AG04450 (cell line): ENCODE measurements at places on chromosomes 7 and 10.

DNA sequence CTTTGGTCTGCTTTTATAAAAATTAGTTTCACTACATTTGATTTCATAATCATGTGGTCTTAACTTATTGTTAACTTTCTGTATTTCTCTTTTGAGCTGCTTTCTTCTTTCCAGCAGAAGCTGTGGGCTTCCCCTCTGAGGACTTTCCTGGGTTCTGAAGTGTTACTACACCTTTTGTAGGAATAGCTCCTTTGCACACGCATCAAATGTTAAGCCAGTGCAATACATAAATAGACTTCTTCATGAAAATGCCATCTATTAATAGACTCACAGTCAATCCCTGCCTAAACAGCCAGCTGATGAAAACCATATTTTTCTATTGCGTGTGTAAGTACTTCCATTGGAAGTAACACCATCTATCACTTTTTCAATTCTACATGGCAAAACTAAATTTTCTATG is 1.5 kb downstream of the ABCB4 start:
- DNase-seq = no peak

DNA sequence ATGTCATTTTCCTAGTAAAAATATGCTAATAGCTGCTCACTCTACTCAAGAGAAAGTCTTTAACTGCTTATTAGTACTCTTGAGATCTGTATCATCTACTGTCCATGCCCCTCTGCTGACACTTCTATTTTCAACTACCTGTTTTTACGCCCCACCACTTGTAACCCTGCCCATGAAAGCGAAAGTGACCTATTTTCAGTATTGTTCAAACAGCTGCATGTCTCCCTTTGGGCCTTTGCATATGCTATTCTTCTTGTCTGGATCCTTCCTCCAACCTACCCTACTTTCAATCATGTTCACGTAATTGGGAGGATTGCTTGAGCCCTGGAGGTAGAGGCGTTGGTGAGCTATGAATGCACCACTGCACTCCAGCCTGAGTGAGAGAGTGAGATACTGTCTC is 1481.3 kb downstream of the GATA3 start:
- DNase-seq = no peak

- no peak for DNase-seq
Observed at GRCh38 chr7:124246262-124246863, 213.5 kb upstream of the TMEM229A start.

DNA sequence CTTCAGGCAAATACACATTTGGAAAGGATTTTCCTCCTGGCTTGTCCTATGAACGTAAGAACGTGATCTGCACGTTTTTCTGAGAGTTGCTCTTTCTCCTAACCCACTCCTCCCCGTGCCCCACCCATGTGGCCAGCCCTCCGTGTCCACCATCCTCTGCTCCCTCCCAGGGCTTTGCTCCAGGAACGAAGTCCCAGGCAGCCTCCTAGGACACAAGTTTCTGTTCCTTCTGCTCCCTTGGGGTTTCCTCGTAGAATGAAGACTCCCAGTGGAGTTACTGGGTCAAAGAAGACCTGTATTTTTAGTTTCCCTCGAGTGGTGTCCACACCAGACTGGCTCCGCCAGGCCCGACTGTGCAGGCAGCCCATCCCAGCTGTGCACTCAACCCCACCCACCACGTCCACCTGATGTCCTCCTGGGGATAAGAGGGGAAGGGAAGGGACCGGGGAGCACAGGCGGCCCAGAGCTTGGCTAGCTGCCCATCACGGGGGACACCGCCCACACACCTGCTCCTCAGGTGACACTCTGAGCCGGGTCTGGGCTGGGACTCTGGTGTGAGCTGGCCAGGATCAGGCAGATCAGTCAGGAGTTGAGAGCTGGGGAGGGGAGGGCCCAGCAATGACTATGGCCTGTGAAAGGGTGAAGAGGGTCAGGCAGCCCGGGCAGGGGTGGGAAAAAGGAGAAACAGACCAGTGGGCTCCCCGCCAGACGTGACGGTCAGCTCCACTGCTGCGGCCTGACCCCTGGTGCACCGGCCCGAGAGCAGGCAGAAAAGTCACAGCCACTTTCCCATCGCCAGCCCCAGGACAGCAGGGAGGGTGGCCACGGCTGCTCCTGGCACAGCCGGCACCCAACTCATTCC is 54.3 kb upstream of the PPP2R2D start:
- DNase-seq = no peak

DNA sequence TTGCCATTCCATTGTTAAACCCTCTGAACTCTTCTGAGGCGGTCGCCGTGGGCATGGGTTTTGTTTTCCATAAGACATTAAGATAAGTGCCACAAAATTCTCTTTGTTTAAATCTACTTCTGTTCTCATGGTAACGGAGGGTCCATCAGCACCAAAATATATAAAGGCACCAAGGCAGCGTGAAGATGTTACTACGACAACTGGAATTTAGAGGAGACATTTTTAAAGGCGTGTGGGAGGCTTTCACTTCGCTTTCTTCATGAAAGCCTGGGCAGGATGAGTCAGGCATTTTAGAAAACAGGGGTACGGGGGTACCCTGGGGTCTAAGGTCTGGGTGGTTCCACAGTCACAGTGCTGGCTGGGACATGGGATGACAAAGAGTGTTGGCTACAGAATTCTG is 34.0 kb downstream of the SMKR1 start:
- DNase-seq = no peak

DNA sequence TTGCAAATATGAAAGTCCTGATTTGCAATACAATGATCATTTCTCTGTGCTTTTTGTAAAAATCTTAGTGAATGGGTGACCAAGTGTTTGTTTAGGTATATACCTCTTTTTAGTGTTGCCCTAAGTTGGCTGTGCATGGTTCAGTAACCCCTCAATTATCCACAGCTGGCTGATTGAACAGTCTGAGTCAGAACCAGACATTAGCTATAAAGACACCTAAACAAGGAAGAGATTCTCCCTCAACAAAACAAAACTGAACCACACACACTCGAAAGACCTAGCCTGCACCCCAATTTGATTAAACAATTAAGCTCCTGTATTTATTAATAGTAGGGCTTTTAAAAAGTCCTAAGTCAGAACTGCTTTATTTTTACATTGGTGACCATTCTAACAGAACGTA is 2.8 kb downstream of the RSBN1L start:
- DNase-seq = no peak

DNA sequence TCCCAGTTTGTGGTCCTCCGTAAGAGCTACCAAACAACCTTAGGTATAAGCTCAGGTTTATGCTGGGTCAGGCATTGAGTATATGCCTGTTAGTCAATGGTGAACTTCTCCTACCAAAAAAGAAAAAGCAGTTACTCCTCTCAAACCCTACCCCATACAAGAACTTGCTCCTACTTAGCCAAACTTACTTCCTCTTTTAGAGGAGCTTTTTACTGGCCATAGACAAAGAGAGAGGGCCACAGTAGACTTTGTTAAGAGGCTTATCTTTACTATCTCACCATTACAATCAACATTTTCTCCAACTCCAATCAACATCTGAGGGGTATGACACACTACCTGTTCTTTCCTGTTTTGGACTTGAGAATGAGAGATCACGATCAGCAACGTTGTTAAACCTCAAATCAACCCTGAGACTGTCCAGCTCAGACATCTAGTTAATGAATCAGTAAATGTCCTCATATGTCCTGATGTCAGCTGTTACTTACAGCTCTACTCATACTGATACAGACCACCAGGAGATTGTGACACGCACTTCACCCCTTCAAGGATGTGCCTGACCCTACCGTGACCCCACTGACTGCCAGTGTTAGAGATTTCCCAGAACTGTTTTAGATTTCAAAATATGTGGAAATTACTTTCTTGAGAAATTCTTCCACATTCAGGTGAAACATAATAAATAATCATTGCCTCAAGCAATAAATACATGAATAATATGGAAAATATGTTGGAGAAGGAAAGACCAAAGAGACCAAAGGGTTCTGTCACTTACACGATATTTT is 18.4 kb upstream of the CCDC71L start:
- no peak for DNase-seq

GRCh38 chr10:5618042-5618441 is 48.4 kb downstream of the ASB13 start:
- DNase-seq = no peak

DNA sequence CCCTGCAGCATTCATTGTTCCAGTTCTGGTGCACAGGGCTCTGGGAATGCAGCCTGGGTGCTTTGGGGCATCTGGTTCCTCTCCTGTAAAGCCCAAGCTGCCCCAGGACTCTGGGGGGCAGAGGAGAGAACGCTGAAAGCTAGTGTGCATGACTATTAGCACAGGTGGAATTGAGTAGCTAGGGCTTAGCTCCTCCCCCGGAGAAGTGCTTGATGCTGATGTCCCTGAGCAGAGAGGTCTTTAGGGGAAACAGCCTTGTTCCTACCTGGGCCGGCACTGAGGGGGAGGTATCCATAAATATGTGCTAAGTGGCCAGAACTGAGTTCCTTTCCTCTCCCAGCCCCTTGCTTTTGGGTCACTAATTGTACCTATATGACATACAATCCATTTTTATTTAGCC is 3.9 kb downstream of the ADCY1 start:
- no peak for DNase-seq

DNA sequence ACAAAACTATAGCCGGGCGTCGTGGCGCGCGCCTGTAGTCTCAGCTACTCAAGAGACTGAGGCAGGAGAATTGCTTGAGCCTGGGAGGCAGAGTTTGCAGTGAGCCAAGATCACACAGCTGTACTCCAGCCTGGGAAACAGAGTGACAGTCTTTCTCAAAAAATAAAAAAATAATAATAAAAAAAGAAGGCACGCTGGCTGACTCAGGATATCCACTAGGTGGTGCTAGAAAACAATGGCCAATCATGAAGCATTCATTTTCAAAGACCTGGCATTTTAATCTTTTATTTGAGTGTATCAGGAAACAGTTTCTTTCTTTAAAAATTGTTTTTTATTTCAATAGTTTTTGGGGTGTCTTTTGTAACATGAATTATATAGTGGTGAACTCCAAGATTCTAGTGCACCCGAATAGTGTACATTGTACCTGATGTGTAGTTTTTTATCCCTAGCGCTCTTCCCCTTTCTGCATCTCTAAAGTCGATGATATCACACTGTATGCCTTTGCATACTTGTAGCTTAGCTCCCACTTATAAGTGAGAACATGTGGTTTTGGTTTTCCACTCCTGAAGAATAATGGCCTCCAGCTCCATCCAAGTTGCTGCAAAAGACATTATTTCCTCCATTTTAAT is 88.6 kb downstream of the LYZL1 start:
- peak; percentile 7 for DNase-seq

DNA sequence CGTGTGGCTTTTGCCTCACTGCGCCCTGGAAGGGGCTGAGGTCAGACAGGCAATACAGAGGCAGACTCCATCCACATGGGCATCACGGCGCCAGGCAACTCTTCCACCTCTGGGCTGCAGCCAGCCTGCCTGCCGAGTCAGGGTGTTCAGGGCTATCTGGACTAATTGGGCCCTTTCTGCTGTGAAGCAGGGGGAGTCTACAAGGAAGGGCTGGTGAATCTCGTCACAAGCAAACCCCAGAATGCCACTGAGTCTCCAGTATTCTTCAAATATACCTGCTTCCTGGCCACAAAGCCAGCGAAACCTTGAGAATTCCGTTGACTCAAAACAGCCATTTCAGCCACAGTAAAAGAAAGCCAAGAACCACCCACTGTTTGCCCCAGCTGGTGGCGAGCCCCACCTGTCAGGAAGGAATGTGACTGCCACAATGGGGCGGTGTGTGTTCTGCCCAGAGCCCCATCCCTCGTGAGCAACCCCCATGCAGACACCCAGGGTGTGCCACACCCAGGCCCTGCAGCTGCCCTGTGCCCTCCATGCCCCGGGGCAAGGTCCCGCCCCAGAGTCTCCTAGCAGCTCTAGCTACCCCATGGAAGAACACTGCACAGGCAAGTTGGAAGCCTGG is 117.3 kb downstream of the FAM53B start:
- DNase-seq = no peak

GRCh38 chr7:47885309-47885986 is 62.8 kb downstream of the PKD1L1 start:
- no peak for DNase-seq

GRCh38 chr10:77626266-77626935 is 11.2 kb downstream of the KCNMA1 start:
- DNase-seq = no peak

DNA sequence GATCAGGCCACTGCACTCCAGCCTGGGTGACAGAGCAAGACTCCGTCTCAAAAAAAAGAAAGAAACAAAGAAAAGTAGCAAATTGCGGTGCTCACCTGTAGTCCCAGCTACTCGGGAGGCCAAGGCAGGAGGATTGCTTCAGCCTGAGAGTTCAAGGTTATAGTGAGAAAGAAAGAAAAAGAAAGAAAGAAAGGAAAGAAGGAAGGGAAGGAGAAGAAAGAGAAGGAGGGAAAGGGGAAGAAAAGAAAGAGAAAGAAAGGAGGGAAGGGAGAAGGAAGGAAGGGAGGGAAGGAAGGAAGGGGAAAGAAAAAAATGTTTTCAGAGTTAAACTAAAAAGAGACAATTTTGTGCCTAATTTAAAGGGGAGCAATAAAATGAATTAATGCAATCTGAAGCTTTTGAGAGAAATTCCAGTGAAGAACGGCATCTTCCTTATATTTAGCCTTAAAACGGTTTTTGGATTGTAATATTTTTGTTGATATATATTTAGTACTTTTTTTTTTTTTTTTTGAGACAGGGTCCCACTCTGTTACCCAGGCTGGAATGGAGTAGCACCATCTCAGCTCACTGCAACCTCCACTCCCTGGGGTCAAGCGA is 47.4 kb upstream of the RSBN1L start:
- DNase-seq = no peak

- no peak for DNase-seq
Observed at GRCh38 chr7:155383756-155384491, 74.0 kb upstream of the EN2 start.

DNA sequence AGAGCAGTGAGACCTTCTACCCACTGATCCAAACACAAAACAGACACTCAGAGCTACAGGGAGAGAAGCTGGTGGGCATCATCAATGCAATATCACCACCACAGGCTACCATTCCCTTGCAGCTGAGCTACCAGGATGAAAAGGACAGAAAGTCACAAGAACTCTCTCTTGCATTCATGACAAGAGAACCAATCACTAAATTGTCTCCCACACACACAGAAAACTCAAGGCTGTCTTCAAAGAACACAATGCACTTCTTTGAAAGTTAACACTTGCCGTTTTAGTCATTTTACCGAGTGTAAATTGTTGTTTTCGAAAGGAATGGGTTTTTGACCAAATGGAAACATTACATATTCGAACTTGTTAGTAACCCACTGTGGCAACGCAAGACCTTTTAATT is 626.6 kb downstream of the SORCS1 start:
- no peak for DNase-seq

DNA sequence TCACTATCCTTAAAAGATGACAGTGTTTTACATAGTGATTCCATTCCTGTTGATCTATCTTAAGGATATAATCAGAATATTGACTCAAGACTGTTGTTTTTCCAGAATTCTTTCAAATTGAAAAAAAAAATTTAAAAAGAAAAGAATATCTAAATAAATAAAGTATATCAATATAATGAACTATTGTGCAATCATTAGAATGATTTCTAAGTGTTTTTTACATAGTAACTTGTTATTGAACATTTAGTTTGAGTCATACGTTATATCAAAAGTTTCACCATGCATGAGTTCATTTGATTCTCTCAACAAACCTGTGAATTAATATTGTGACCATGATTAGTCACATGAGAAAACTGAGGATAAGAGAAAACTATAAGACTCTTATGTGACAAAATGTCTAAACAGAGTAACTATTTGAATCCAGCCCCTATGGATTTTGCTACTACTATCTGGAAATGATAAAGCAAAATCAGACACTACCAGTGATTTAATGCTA is 46.1 kb downstream of the KLF6 start:
- no peak for DNase-seq
